ENCODE measurements at places on chromosomes 11 and 22. TPM values are rescaled to one million over a fixed set of nuclear protein-coding genes. Genes with fewer than 3 reads are reported as not detected.

Gene MYBPC3
- not detected for total RNA-seq

Gene PRODH
- total RNA-seq = not detected

Gene CDHR5
- not detected for total RNA-seq

Gene SYT7
- total RNA-seq = 1.7 TPM

Gene UBQLN3
- total RNA-seq = not detected

Gene LINC01488
- total RNA-seq = not detected

Gene OR52A1
- not detected for total RNA-seq

Gene OR51B5
- total RNA-seq = not detected

Gene SCGB2A2
- not detected for total RNA-seq

All from myometrial cell (primary cell).